Activated CD4-positive, CD25-positive, alpha-beta regulatory T cell treated with anti-CD3 and anti-CD28 coated beads, Interleukin-2, amount 50 U/mL, for 24 hours (primary cell): ENCODE measurements at places on chromosomes 16 and 17.

DNA sequence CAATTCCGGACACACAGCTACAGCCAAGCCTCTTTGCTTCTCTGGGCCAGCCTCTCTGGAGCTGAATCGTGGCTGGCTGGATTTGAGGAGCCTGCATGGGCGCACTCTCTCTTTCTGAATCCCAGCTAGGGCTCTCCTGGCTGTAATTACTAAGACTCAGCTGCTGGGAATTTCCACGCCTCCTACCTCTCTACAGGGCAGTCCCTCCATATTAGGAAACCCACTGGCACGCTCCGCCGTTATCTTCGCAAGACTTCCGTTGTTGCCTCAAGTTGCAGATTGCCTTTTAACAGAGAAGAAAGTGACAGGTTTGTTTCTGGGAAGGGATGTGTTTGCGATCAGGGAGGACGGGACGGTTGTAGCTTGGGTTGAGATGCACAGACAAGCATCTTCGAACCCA lies 188.4 kb upstream of the NLRP1 start:
- ATAC-seq: no peak

DNA sequence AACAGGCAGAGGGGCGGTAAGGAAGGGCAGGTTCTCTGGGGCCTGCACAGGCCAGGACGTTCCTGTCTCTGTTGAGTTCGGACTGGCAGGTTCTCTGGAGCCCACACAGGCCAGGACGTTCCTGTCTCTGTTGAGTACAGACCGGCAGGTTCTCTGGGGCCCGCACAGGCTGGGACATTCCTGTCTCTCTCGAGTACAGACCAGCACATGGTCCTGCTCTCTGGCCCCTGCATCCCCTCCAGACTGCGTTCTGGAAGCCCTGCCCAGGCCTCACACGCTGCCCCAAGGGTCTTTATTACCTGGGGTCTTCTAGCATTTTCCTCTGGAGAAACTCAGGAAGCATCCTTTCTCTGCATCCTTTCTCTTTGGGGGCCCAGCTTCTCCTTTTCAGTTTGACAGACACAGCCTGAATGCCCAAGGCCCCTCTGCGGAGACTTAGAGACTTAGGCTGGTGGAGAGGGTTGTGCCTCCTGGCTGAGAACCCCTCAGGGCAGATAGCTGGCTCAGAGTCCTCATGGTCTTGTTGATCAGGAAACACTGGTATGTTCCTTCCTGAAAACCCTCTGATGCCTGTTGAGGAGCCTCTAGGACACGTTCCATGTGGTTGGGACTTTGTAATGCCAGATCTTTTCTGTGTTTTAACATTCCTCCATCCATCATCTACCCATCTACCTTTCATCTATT lies 18.0 kb upstream of the GSE1 start:
- no peak for ATAC-seq

DNA sequence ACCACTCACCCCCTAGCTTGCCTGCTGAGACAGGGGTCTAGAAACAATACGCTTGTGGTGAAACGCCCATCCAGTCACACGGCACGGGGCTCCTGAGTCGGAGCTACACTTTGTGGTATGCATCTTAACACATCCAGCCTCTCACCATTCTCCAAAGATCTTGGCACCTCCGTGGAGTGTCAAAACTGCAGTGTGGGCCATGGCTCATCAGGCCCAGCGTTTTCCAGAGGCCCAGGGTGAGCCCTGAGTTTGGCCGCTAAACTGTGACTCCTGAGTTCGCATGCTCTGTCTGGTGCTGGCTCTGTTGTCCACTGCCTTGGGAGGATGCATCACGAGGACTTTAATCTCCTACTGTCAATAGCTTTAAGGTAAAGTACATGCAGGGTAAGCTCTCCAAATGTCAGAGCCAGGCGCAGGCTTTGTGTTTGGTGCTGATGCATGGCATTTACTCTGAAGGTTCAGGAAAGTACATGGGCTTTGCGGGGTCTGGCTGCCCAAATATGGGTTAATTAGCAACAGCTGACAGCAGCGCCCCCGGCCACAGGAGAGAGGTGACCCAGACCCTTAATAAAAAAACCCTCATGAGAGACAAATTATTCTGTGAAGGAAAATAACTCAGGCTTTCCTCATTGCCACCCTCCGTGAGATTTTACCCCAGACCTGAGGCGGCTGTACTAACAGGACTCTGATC lies 118.4 kb downstream of the CCDC182 start:
- no peak for ATAC-seq

DNA sequence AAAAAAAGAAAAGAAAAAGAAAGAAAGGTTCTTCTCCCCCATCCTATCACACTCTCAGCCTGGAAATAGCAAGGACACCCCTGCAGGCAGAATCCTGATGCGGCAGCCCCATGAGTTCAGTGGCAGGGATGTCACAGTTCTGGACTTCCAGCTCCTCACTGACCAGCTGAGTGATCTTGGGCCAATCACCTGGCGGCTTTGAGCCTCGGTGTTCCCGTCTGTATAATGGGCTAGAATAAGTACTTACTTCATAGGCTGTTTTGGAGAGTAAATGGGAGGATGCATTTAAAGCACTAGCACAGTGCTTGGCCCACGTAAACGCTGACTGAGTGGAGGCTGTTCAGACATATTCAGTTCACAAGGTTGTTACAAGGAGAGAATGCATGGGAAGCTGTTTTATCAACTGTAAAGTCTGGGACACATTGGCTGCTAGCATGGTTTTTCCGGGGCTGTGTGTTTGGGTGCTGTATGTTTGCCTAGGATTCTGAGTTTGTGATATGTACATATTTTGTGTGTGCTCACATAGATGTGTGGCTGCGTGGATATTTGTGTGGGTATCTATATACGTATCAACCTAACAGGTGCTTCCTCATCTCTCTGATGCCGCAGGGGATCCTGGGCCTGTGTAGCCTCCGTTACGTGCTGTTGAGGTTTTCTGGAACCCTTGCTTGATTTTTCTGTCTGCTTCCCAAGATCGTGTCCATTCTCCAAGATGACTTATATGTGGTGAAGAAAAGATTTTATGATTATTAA lies 3.4 kb downstream of the BHLHA9 start:
- ATAC-seq: no peak

DNA sequence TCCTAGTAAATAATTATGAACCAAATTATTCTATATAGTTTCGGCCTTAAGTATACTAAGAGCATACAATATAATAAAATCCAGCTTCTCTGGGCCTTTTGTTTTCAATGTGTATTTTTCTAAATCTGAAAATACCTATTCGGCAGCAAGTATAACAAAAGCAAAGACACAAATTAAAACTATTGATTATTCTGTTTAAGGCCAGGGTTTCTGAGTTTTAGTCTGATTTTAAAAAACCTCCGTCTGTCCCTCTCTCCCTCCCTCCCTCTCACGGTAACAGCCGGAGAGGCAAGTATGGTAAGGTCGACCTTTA lies 1.5 kb downstream of the TOB1 start:
- ATAC-seq: no peak

GRCh38 chr17:57090560-57091185 lies 5.6 kb downstream of the AKAP1 start:
- ATAC-seq: no peak

- no peak for ATAC-seq
These were observed 3.6 kb downstream of the PNMT start for GRCh38 chr17:39671651-39672521.

GRCh38 chr17:32584792-32585191 lies 98.0 kb downstream of the CDK5R1 start:
- no peak for ATAC-seq

DNA sequence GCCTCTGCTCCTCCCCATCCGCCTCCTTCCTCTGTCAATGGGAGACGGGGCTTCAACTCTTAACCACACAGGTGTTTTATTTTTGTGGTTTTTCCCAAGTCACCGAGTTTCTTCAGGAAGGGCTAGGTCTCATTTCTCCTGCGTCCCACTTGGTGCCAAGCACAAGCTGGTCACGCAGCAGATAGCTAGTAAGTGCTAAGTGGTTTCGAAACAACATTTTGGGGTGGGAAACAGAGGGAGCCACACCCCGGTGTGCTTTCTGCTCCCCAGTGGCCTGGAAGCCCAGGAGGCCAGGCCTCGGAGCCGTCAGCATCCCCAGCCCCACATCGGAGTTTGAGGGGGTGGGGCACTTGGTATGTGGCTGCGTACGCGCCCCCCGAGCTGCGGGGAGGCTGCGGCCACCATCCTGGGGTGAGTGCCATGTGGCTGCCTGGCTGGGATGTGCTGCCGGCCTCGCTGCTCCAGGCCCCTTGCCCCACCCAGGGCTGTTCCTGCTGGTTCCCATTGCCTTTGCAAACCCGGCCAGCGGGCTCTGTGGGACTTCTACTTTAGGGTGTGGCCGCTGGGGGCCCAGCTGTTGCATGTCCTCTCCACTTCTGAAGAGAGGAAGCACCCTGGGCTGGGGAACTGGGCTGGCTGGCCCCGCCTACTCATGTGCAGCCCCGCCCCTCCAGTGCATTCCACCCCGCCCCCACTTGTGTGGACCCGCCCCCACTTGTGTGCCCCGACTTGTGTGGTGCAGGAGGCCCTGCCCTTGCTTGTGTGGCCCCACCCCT lies 55.6 kb downstream of the BAIAP2 start:
- ATAC-seq: no peak

DNA sequence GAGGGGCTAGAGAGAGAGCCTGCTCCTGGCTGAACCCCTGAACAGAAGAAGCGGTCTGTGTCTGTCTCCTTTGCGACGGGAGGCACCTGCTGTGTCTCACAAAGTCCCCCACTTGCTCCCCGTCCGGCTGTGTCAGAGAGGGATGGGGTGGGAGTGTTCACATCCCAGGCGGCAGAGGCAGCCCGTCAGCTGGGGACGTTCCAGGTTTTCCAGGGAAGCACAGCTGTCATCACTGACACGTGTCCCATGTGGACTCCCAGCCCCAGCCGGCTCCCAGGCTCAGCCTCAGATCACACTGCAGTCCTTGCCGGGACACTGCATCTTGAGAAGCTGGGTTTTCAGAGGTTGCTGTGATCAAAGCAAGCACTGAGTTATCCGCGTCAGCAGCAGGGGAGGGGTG lies 1.6 kb downstream of the TELO2 start:
- ATAC-seq: no peak

DNA sequence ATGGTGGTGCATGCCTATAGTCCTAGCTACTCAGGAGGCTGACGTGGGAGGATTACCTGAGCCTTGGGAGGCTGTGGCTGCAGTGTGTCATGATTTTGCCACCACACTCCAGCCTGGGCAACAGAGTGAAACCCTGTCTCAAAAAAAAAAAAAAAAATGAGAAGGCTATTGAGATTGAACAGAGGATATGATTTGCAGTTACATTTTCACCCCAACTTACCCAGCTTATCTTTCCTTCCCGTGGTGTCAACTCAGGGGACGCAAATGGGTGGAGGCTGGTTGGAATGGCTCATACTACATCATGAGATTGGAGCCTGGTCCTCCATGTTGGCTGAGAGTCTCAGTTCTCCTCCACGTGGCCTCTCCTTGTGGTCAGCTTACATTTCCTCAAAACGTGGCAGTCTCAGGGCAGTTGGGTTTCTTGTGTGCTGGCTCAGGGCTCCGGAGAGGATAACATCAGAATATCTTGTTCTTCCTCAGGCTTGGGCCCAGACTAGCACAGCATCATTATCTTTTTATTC lies 17.2 kb upstream of the NSMCE1 start:
- ATAC-seq: no peak

- peak; percentile 68 for ATAC-seq
These were observed 26.6 kb upstream of the SKAP1 start for GRCh38 chr17:48456589-48456988.

DNA sequence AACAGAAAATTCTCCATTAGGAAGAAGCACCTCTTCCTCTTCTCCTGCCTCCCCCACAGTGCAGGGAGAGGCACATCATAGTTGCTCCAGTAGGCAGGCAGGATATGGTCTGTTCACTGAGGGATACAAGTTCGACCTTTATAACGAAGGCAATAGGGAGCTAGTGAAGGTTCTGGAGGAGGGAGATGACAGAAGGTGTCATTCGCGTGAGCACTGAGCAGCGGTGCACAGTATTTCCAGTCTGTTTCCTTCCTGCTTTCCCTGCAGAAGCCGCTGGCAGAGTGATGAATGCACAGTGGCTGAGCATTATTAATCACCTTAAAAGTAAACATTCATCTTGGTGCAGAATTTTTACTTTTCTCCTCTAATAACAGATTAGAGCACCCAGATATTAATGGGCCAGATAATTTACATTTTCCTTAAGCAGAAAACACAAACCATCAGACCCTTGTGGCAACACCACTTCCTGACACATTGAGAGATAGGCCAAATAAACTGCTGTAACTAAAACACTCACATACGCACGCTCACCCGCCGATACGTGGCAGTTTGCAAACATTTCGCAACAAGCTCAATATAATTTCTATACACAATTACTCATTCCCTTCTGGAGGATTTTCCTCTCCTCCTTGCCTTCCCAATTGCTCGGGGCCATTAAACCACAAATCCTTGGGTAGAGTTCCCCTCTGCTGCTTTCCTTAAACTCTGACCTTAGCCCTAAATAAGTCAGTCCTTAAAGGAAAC lies 69.5 kb downstream of the AIPL1 start:
- ATAC-seq: no peak

GRCh38 chr16:2770057-2770951 lies 6.8 kb downstream of the ELOB start:
- ATAC-seq: no peak

DNA sequence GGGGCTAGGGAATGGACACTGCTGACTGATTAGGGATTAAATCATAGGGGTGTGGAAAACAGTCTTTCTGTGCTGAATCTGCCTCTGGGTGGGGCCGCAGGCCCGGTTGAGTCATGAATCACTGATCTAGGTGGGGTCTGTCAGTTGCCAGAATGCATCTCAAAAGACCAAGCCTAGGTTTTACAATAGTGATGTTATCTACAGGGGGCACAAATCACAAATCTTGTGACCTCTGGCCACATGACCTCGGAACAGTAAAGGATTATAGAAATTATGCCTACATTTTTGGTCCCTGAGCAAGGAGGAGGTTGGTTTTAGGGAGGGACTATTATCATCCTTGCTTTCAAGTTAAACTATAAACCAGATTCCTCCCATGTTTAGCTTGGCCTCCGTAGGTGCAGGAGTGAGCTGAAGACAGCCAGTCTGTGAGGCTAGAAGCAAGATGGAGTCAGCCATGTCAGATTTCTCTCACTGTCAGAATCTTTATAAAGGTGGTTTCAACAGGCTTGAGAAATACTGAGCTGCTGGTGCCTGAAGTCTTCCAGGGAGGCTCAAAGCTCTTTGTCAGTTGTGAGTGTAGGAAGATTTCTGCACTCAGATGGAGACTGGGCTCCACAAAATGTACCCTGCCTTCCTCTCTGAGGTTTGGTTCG lies 12.9 kb downstream of the GNGT2 start:
- no peak for ATAC-seq

- ATAC-seq: peak; percentile 23
These were observed 4.4 kb downstream of the TPSAB1 start for GRCh38 chr16:1244881-1245280.

DNA sequence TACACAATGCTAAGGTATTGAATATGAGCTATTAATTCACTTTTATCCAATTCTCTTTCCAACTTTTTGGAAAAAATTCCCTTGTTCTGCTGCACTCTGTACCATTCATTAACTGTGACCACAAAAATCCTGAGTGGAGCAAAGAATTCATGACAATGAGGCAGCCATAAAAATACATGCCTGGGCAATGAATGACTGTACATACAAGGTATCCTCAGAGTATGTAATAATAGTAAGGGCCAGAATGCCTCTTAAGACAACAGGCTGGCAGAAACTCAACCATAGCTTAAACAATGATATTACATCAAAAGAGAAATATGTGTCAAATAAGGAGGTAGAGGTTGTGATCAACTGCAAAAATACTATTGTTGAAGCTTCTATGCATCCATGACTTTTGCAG lies 74.7 kb upstream of the CA10 start:
- no peak for ATAC-seq
